Fibroblast of gingiva (primary cell): ENCODE measurements at places on chromosomes 1 and 21.

DNA sequence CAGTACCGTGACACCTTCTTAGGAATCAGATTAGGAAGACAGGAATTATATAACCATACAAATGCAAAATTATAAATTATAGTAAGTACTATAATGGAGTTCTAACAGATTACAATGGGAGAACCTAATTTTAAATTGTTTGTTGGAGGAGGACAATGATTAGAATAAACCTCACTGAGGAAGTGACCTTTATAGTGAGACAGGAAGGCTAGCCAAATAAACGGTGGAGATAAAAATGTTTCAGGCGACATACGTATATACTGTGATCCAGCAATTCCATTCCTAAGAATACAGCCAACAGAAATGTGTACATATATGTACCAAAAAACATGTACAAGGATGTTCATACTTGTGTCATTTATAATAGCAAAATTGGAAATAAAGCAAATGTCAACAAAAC lies 15.2 kb downstream of the SYNJ1 start:
- no peak for DNase-seq

DNA sequence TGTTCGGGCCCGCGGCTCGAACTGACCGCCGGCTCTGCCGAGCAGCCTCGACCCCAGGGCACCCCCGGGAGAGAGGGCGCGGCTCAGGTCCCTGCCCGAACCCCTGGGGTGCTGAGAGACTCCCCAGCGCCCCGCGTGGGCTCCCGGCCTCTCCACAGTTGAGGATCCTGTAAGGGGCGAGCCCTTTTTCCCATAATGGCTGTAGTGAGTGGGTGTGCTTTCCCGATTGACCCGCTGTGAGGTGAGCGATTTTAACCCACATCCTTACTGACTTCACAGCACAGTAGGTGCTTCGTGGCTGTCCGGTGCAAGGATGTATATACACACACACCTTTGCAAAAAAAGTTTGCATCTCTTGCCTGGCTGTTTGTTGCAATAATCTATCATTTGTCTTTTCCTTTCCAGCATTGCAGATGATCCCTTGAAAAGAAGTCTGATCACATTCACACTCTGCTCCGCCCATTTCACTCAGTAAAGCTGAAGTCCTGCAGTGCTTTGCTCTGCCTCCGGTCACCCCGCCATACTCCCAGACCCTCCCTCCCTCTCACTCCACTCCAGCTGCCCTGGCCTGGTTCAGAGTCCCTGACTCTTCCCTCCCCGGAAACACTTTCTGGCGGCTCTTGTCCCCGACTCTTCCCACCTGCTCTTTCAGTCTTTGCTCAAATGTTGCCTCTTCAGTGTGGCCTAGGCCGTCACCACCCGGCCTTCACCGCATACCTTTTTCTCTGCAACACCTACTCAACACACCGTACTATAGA lies 955 bp upstream of the UBE2G2 start:
- no peak for DNase-seq

GRCh38 chr1:72524021-72524420 lies 241.7 kb upstream of the NEGR1 start:
- no peak for DNase-seq

GRCh38 chr1:152811671-152812070 lies at the start of gene LCE1B:
Gene LCE1B (plus strand): TSS chr1:152811971. CDS start chr1:152812447, 476 bp downstream.
- DNase-seq: no peak

- no peak for DNase-seq
These were observed 10.6 kb upstream of the RAVER2 start for GRCh38 chr1:64734287-64734652.

- DNase-seq: no peak
These were observed 51.1 kb downstream of the SWT1 start for GRCh38 chr1:185207980-185208602.

- peak; percentile 57 for DNase-seq
These were observed 4.0 kb downstream of the CAPN2 start for GRCh38 chr1:223716302-223716862.

DNA sequence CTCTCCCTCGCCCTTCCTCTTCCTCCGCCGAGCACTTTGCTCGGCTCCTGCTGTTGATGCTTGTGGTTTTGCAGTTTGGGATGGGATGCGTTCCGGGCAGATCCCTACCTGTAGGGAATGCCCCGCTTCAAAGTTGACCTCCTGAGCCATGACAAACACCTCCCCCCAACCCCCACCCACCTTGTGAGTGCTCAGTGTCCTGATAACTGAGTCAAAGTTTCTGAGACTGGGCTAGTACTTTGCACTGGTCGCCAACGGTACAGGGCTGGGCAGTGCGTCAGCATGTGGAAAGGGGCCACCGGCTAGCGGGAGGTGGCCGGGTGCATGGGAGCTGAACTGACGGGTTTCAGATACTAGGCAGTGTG lies 771 bp downstream of the RABGAP1L start:
- peak; percentile 31 for DNase-seq

DNA sequence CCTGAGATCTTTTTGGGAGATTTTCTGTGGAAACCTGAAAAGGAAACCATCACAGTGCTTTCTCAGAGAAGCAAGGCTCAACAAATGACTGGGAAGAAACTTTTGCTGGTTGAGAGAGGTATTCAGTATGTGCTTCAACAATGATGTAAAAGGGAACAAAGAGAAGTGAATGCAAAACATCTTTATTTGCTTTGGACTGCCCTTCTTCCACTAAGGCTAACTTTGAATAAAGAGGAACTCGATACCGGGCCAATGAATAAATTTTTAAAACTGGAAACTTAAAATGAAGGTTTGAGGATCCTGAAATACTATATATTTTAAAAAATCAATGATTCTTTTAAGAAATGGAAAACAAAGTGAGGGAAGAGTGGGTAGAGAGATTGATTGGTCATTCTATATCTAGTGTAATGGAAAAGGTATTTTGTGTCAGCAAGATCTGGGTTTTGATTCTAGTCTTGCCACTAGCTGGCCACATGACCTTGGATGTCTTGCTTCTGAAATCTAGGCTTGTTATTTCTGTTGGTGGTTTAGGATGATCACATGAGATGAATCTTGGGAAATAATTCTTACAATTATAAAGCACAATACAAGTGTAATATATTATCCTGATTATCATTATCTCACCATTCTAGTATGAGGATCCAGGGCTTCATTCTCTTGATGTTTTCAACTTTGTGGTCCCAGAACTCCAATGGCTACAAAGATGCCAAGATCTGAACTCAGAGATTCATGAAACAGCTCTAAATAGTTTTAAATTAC lies 34.6 kb upstream of the APOBEC4 start:
- DNase-seq: no peak

DNA sequence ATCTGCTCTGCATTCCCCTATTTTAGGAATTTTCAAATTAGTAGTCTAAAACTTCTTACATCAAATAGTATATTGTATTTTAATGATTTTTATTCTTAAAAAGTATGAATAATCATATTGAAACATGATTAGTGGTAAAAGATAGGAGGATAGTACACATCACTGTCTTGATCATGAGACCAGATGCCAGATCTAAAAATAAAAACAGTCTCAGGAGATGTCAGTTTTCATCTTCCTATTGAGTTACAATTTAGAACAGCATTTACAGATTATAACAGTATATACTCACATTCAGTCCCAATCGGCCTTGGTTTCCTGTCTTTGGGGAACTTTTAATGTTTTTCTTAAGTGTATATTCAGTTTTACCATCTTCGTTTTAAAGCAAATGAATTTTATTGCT lies 95.9 kb downstream of the USP25 start:
- DNase-seq: no peak

DNA sequence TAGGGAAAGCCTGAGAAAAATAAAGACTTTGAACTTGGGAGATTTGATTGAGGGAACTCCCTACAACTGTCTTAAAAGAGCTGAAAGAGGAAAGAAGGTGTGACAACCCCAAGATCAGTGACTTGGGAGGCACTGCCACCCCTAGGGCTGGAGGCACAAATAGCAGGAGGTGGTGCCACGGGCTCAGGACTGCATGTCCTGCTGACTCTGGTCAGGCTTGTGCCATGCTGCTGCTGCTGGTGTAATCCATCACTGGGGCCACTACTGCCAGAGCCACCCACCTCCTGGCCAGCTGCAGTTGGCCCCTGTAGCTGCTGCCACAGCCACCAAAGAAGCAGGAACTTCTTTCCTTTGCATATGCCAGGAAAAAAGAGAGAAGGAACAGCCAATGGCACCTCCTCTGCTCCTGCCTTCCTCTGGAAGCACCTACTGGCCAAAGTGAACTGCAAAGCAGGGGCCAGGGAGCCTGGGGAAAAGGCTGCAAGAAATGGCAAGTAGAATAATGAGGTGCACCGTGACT lies 730.3 kb downstream of the PTPRU start:
- no peak for DNase-seq
